ENCODE measurements at places on chromosomes 7 and 10. TPM values are rescaled to one million over a fixed set of nuclear protein-coding genes. Genes with fewer than 3 reads are reported as not detected.

DNA sequence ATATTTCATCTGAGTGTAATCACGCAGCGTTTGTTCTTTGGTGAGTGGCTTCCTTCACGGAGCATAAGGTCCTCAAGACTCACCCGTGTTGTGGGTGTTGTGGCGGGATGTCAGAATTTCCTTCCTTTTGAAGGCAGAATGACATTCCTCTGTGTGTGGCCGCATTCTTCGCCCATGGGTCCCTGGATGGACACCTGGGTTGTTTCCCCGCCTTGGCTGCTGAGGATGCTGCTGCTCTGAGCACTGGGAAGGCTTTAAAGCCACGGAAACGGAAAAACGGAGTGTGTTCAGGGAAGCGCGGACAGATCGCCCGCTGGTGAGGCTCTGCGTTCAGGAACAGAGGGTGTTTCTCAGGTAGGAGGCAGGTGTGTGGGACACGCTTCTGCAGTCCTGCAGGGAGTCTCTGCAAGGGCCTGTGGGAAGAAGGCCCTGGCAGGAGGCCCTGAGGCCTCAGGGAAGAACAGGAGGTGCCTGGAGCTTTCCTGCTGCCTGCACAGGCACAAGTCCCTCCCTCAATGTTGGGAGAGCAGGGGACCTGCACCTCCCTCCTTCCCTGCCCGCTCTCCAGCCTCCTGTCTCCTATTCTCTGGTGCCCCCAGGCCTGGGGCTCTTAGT lies 35.7 kb upstream of the SHH start:
- no peak for DNase-seq

The ZNF783 gene
- 23.7 TPM for total RNA-seq

DNA sequence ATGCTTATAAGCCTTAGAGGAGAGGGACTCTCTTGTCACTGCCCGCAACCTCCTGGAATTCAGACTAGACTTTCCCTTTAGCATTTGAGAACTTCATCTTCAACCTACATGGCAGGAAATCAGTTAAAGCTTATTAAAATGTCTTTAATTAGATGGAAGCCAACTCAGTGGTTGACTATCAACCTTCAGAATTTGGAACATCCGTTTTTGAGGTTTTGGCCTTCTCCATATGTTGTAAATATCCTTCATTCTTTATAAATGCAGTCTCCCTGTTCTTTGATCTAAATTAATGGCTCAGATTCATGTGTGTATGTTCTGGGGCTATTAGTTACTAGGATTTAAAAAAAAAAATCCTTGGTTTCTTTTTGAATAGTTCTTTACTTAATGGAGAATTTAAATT lies 85.0 kb downstream of the ANKRD61 start:
- no peak for DNase-seq

- DNase-seq, result no peak
Measured at GRCh38 chr7:105693576-105693975, 112.3 kb upstream of the EFCAB10 start.

The RASSF4 gene
- 3.1 TPM for total RNA-seq

The ZNF248 gene
- 12.5 TPM for total RNA-seq

DNA sequence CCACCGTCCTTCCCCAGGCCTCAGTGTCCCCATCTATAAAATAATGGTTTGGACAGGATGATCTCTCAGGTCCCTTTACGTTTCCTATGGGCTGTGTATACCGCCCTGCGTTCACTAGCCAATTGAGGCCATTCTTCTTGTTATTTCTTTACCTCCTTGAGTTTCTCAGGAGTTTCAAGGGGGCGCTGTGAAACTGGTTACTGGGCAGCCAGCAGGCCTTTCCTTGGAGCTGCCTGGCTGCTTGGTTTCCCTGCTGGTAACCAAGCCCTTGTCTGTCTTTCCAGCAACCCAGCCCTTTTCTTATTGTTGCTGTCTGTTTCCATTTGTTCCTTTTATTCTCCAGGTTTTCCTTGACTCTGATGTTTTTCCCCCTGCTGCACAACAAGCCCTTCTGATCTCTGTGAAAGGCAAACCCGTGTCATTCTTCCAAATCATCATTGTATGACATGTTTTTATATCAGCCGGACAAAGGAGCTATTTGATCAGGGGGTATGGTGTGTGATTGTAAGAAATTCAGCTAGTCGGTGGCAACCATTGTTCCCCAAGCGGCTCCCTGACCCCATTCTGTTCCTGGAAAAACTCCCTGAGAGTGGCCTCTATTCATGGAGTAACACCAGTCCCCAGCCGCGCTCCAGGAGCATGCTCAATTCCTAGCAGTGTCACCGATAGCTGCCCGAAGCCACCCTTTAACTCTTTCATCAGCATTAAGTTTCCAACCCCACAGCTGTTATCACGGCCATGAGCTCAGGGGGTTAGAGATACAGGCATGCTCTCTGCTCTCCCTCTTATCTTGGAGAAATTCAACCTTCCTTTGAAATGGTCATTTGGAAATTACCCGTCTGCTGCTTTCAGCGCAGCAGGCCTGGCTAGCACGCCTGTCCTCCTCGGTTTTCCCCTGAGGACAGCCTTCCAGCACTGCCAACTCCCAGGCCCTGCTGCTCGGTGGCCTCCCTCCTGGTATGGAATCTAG lies 26.6 kb downstream of the FGF8 start:
- no peak for DNase-seq

DNA sequence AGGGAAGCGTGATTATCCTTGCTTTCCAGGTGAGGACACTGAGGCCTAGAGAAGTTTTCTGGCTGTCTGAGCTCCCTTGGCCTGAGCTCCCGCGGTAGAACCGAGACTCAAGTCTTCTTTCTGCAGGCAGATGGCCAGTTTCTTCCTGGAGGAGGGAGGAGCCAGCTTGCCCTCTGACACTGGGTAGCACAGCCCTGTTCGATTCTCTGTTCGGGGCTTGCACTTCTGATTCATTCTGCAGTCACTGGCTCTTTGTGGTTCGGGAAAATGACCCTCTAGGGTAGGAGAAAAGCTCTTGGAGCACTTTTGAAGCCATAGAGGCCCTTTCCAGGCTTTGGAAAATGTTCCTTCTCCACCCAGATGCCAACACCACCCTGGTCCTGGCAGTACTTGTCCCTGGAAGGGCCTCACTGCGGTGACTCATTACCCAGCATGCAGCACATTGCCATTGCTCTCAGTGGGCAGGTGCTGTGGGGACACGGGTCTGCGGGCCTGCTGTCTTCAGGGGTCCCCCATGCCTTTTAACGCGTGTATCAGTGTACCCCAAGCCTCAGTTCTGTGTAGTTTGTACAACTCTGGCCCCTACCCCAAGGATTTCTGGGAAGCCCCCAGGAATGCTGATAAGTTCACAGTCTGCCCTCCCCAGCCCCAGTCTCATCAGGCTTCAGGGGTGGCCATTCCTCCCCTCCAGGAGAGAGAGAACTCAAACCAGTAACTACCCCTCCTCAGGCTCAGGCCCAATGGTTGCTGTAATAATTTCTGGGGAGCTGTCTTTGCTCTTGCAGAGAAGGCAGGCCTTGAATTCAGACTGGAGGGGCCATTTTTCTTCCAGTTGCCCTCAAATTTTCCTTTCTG lies 11.9 kb downstream of the CHST3 start:
- DNase-seq, result no peak

DNA sequence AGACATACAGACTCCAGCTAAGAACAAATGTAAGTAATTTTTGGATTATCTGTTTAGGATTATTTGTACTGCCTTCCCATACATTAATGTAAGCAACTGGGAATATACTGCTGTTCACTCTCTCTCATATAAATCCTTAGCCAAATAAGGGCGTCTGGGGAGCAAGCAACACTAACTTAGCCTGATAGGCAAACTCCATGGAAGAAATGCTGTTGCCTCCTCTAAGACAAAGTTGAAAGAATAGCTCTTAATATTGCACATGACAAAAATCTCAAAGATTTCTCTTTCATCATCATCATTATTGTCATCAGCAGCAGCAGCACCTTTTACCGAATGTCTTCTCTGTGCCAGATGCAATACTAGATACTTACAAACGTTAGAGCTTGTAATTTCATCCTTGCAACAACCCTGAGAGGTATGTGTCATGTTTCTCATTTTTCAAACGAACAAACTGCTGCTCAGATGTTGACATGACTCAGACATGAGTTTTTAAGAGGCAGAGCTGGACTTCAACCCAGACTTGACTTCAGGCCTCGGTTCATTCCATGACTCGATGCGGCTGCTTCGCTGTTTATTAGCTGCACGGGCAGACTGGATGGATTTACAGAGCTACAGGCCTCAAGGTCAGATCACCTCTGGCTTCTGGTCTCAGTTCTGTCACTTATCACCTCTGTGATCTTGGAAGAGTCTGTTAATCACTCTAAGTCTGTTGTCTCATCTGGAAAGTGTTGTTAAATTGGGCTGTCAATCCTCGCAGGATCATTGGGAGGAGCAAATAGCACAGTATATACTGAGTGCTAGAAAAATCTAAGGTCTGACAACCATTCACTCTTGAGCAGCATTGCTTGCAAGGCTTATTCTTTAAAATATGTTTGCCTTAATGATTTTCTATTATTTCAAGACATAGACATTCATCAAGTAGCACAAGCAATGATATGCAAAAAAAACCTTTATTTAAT lies 126.3 kb upstream of the CELF2 start:
- DNase-seq, result no peak

- no peak for DNase-seq
Measured at GRCh38 chr7:86257894-86258293, 385.8 kb upstream of the GRM3 start.

DNA sequence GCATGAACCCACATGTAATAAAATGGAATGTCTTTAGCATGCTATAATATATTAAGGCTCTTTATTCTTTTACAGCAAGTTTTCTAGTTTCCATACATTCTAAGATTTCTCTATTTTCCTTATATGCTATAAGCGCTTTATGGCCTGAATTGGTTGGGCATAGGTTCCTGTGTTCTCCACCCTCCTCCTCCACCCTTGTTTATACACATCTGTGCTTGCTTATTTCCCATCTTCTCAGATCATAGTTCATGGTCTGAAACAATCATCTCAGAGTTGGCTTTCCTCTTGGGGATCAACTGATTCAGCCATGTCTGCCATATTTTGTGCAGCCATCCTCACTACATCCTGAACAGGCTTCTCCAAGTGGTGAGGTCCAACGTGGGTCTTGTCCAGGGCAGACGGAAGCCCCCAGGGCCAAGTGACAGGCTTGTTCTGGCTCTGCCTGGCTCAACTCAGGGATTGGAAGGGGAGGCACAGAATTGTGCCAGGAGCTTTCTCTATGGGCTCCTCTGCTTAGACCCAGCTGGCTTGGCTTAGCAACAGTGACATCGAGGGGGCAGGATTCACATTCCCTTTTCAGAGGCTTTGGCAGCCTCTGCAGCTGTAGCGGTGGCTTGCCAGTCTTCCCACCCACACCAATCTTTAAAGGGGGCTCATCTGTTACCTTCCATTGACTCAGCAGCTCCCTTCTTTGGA lies 327.3 kb downstream of the PTEN start:
- DNase-seq, result no peak

The CWF19L1 gene
- 39.0 TPM for total RNA-seq

DNA sequence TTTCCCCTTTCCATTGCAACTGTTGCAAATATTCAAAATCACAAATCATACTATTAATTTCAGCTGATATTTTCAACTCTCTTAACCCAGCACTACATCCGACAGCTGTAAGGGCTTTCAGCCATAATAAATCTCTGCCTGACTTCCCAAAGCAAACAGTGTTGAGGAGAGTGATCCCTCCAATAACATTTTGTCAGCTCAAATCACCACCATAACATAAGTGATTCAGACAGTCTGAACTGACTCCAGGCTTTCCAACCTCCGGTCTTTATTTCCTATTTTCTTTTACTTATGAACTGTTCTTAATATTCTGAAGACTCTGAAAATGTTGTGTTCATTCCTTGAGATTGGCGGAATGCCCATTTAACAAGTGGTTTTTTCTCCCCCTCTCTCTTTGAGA lies 1085.9 kb downstream of the GATA3 start:
- DNase-seq, result no peak

- no peak for DNase-seq
Measured at GRCh38 chr10:133158756-133159610, 1.0 kb upstream of the KNDC1 start.

DNA sequence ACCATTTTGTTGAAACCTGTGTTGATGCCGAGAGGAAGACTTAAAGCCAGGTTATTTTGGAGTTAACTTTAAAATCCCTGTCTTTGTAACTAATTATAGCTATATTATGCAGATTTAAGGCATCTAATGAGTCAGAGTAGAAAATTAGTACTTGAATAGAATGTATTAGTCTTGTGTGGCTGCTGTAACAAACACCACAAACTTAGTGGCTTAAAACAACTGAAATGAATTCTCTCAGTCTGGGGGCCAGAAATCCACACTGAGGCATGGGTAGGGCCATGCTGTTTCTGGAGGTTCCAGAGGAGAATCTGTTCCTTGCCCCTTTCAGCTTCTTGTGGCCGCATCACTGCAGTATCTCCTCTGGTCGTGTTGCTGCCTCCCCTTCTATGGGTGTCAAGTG lies 8.5 kb upstream of the KLF6 start:
- DNase-seq, result no peak

The TMEM176B gene
- total RNA-seq, result 0.61 TPM

DNA sequence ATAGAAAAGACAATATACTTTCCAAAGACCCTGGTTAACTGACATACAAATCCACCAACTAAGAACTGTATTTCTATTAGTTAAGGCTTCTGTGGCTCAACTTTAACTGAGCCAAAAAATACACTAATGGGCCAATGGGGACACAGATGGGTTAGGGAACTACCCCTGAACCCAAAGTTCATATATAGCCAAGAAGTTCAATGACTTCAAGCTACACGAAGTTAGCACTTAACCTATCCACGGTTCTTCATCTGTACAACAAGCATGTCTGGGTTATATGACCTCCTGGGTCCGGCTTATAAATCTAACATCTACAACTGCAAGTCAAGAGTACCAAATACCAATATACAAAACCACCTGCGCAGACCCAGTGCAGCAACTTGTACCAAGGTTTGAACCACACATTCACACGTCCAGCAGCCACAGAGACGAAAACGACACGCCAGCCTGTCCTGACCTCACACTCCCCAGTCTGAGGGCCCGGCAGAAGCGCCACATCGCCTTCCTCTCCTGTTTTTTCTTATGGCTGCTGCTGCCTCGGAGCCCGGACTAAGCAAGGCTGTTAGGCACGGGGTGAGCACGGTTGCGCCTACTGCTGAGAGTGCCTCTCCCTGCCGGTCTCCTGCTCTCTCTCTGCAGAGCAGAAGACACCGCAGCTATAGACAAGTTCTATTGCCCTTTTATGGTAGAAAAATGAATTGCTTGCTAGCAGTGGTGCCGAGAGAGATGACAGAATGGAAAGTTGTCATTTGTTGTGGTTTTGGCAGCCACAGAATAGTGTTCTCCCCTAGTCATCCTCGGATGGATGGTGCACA lies 86.3 kb downstream of the RNF216 start:
- DNase-seq, result peak; percentile 77

- no peak for DNase-seq
Measured at GRCh38 chr7:148306759-148307158, 283.8 kb upstream of the C7orf33 start.

DNA sequence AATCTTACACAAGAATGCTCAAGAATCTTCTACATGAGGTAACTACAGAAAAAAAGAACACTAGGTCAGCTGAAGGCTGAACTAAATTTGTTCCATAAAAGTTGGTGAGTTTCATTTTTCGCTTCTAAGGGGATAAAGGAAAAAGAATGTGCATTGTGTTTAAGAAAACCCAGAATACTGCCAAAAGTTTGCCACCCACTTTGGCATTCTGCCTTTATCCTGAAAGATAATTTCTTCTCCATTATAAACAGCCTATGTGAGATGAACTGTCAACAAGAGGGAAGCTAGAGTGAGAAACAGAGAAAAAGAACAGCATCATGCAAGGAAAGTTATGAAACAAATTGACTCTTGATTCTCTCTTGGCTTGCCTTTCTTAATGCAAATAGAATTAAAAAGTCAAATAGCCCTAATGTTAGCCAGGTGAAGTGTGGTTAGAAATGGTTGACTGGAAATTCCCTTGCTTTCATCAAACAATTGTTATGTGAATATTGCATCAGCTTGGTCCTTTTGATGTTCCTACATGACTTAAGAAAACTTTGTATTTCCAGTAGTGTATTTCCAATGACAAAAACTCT lies 25.8 kb downstream of the STEAP1 start:
- DNase-seq, result no peak
